ENCODE measurements at places on chromosomes 7 and 10.

- DNase-seq = no peak
These were observed 58.7 kb upstream of the TFEC start for GRCh38 chr7:116089293-116089692.

DNA sequence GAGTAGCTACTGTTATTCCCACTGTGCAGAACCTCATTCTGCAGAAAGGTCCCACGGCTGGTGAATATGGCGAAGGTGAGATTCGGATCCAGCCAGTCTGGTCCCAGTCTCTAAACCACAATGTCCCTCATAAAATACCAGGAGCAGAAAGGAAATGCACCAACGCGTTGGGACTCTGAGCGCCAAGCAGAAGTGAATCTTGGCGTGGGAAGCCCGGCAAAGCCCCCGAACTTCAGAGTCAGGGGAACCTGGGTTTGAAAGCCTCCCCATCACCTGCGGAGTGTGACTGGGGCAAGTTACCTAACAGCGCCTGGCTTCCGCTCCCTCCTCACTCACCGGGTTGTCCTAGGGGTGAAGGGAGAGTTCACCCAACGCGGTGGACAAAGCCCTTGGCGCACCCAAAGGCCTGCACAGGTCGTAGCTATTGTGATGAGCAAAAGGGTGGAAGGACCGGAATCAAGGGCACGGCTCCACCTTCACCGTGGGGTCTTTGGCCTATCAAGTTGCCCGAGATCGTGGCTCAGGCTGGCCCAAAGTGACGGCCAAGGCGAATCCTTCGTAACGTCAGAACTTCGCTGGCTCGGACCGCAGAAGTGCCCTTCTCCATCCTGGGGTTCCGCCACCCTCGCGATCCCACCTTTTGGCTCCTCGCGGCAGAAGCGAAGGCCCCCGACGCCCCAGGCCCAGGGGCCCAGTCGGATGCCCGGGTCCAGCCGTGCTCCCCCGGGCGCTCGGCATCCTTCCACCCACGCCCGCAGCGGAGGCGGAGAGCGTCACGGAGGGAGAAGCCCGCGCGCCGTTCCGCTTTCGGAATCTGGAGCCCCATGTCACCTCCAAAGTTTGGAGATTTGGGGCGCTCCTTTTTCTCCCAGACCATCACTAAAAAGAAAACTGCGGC, 811 bp downstream of the RGS10 start:
- peak; percentile 53 for DNase-seq

- peak; percentile 73 for DNase-seq
These were observed 115.0 kb downstream of the FAM107B start for GRCh38 chr10:14659626-14660196.

- no peak for DNase-seq
These were observed 483.0 kb downstream of the MAGI2 start for GRCh38 chr7:78970440-78970916.

- no peak for DNase-seq
These were observed 215.8 kb upstream of the FZD8 start for GRCh38 chr10:35857860-35858259.

GRCh38 chr10:73965890-73966768, 31.8 kb upstream of the VCL start:
- DNase-seq = no peak

- DNase-seq = no peak
These were observed 4.0 kb downstream of the VSIR start for GRCh38 chr10:71769279-71769823.

- DNase-seq = no peak
These were observed 30.8 kb upstream of the FXYD4 start for GRCh38 chr10:43340619-43341018.

- DNase-seq = no peak
These were observed 286.7 kb upstream of the FZD8 start for GRCh38 chr10:35928748-35929147.

GRCh38 chr10:71974489-71975021, 10.4 kb downstream of the CHST3 start:
- DNase-seq = no peak

DNA sequence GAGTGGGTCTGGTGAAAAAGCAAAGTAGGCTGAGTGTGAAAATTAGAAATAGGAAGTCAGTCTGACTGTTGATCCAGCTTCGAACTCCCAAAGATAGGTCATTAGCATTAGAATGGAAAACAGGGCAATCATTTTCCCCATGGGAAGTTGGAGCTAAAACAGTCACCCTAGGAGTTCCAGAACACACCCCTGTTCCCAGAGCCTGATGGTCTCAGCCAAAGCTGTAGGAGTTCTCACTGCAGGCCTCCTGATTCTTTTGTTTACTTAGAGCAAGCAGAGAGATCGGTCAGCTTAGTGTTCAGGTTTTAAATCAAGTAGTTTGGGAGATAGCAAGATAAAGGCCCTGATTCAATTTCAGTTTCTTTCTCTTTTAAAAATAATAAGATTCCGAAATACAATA, 28.8 kb upstream of the JCAD start:
- DNase-seq = no peak

DNA sequence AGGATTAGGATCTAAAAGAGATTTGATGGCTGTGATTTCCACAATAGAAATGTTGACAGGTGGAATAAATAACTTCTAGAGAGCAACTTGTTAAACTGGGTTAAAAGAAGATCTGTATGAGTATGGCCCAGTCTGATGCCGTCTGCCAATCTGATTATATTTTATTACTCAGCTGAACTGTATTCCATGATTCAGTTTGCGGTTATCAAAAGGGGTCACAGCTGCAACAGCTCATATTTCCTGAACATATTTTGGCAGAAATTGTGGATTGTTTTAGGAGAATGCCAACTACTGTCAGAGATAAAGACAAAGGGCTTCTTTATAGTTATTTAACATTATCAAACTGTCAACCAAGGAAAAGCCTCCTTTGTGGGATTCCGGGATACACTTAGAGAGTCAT, 244.8 kb upstream of the MINDY3 start:
- no peak for DNase-seq

DNA sequence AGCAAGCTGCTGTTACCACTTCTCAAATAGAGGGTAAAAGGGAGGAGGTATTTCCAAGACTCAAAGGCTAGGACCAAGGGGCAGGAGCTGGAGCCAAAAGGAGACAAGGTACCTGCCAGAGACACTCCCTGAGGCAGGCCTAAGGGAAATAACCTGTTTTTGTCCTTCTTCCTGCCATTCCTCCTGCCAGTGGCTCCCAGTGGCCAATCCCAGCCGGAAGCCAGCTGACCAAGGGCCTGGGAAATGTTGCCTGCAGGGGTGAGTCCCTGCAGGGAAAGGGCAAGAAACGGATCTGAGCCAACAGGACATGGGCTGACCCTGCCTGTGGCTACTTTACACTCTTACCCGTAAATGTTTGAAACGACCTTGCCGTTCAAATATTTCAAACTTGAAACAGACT, 3.5 kb downstream of the CYTH3 start:
- DNase-seq = no peak

DNA sequence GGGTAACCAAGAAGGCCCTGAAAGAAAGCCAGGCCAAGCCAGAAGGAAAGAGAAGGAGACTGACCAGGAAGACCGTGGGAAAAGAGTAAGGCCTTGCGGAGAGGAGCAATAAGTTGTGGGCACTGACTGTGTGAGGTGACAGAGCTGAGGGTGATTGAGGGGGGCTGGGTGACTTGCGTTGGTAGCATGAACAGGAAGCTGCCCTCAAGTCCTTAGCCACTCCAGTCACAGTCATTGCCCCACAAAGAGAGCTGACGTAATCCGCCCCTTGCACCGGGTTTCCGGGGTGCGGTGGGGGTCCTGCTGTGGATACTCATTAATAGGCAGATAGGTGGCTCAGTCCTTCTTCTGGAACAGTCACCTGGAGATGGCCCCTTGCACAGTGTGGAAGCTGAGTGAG, 16.1 kb upstream of the DMBT1 start:
- no peak for DNase-seq

- DNase-seq = no peak
These were observed 120.1 kb upstream of the PLXNA4 start for GRCh38 chr7:132696332-132696731.

- no peak for DNase-seq
These were observed at the start of gene GTF2IRD1 for GRCh38 chr7:74453322-74454011. TSS of gene GTF2IRD1 (plus strand) at chr7:74453906. CDS start at chr7:74508081, 54,175 bp downstream.

DNA sequence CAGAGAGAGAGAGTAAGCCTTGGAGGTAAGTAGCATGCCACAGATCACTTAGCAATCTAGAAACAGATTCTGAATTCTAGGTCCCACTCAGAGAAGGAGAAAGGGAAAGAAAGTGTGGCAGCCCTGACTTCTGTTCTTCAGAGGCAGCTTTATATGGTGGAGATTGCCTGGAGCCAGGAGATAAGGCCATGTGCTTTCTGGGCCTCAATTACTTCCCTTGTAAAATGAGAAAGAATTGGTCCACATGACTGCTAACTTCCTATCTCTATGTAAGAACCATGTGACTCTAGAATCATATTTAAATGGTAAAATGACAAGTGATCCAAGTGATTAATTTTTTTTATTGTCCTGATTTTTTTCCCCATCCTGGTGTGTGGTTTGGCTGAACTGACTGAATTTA, 64.1 kb downstream of the HHEX start:
- DNase-seq = no peak

GRCh38 chr10:102435529-102436233, 3.3 kb upstream of the CUEDC2 start:
- DNase-seq = no peak

DNA sequence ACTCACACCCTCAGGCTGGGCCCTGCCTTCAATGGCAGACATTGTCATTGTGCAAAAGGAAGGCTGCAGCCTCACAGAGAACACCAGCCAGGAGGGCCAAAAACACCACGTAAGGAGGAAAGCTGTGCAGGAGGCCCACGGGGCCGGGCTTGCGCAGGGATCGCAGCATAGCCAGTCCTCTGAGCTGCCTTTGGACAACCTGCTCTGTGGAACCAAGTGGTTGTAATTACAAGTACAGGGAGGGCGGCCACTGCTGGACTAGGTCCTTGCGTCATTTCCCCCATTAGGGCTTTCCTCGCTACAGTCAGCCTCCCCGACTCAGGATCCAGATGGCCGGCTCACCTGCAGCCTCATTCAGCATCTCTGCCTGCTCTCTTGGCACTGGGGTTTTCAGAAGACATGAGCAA, 66.9 kb downstream of the FAM53B start:
- no peak for DNase-seq

GRCh38 chr7:6650086-6650485, 13.0 kb downstream of the ZNF316 start:
- DNase-seq = no peak

DNA sequence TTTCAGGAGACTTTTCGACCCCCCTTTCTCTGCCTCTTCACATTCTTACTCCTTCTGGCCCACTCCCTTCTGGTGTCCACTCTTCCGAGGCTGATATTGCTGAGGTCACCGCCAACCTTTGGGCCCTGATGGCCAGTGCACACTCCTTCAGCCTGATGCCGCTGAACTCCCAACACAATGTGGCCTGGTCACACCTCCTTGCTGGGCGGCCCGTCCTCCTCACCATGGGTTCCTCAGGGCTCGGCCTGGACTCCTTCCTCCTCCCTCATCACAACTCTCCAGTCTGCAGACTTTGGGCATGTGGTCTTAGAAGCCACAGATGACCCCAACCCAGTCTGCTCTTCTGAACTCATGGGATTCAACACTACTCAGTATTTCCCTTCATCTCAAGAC, 583.0 kb upstream of the MGMT start:
- DNase-seq = no peak

GRCh38 chr7:121330053-121330833, 1.4 kb downstream of the WNT16 start:
- no peak for DNase-seq

- DNase-seq = no peak
These were observed 9.4 kb upstream of the SLC25A28 start for GRCh38 chr10:99629625-99629978.

DNA sequence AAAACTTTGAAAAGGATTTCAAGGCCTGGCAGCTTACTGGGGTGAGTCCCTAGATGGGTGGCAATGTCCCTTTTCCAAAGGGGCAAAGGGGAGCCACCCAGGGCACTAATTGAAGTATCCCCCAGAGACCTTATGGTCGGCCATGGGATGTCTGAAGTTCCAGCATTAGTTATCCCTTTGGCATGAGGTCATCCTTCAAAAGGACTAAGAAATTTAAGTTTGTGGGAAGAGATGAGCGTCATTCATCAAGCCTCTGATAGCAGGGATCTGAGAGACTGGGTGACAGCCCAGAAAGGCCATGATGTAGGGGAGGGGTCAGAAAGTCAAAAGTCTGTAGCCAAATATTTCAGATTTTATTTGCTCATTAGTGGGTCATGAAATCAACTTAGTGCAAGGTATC, 195.3 kb downstream of the ZNF438 start:
- no peak for DNase-seq

GRCh38 chr7:154695836-154696235, 307.1 kb downstream of the PAXIP1 start:
- DNase-seq = no peak

GRCh38 chr7:127619681-127620405, 1.9 kb upstream of the PAX4 start:
- no peak for DNase-seq

GRCh38 chr7:3162289-3162688, 118.6 kb upstream of the CARD11 start:
- peak; percentile 20 for DNase-seq

GRCh38 chr7:30968747-30969603, 5.2 kb downstream of the GHRHR start:
- DNase-seq = no peak

- no peak for DNase-seq
These were observed 259.7 kb downstream of the AHR start for GRCh38 chr7:17558135-17558534.

- no peak for DNase-seq
These were observed 7.9 kb upstream of the RALA start for GRCh38 chr7:39615350-39615975.

DNA sequence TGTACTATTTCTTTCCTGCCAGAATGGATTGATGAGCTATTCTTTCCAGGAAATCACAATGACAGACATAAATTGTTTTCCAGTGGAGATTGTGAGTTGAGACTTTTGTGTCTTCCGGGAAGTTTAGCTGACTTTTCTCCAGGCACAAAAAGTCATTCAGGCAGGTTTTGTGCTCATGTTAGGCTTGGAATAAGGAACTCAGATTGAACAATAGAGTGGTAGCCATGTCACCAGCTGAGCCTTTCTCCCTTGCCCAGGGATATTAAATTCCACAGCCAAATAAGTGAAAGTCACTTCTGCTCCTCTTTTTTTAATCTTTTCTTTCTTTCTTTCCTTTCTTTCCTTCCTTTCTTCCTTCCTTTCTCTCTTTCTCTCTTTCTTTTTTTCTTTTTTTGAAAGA, 559.6 kb downstream of the GALNT17 start:
- no peak for DNase-seq

DNA sequence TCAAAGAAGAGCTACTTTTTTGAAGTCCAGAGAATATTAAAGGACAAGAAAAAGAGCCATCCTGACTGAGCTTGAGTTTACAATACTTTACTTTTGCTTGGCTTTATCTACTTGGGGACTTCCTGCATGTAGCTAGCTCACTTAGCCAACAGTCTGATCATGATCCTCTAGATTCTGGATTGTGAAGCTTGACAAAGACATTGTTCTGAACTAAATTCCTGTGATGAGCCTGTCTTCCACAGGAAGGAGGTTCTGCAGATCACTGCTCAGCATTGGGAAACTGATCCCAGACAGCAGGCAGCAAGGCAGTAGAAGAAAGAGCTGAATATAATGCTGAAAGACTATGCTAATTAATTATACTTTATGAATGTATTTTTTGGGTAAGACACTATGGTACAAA, 296.4 kb downstream of the DGKB start:
- DNase-seq = no peak
